ENCODE measurements at places on chromosomes 2 and 18.
A peak's percentile ranks its signal among the peaks of the same experiment; 100 is the strongest.

DNA sequence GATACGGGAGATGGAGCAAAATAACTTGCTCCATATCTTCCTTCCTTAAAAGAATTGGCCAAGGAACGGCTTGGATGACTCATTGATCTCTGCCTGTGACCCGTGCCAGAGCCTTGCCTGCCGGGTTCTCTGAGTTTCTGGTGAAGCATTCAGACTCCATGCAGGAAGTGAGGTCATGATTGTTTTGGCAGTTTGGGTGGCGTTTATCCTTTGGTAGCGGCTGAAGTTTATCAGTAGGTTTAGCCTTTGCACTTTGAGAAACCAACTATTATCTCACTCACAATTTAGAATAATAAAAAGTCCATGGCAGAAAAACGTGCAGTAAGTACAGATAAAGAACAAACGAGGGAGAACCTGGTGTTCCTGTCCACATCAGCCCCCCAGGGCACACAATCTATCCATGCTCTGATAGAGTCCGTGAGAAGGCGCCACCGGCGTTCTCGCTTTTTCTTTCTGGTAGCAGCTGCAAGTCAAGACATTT, 15.0 kb upstream of the CTAGE1 start:
- peak; percentile 58 for DNase-seq

DNA sequence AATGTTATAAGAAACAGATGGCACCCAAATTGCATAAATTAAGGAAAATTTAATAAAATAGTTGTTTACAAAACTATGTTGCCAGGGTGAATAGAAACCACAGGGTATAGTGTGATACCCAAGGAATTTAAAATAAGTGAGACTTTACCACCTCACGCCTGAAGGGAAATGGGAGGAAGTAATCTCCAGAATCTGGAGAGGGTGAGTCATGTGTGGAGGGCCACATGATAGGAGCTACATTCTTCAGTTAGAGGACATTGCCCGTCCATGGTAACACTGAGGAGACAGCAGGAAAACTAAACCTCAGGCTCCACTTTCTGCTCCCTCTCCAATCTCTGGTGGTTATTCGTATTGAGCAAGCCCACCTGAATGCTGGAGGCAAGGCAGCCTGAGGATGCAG, 97.2 kb upstream of the NXPH2 start:
- DNase-seq: no peak

GRCh38 chr18:76434452-76434851, 60.6 kb downstream of the ZNF516 start:
- DNase-seq: no peak

DNA sequence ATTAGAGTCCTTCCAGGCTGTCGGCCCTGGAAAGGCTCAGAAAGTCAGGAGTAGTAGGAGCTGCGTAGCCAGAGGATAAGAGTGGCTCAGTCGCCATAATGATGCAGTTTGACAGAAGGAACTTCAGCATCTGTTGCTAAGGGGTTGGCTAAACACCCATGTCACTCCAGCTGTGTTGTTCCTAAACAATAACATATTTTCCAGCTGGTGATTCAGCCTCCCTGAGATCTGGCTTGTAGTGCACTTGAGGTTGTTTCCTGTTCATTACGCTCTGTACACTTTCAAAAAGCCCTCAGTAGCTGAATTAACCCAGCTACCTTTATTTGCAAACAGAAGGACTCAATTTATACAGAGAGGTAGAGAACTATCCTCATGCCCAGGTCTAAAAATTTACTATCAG, 39.7 kb upstream of the EPAS1 start:
- DNase-seq: no peak

DNA sequence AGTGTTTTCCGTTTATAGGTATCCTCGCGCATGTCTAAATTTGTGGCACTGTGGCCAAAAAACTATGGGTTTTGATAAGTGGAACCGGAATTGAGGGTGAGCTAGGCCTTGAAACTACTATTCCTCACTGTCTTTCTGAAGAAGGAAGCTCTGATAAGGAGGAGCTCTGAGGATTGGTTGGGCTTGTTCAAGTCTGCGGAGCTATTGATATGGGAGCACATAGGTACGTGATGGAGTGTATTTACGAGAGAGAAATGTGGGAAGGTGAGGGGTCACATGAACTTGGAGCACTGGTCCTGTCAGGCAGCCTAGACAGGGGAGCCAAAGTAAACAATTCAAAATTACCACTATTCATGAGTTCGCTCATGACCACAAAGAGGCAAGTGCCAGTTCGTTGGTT, 131.4 kb downstream of the BABAM2 start:
- no peak for DNase-seq

- DNase-seq: no peak
Measured at GRCh38 chr18:28961669-28962228, 784.8 kb upstream of the CDH2 start.

GRCh38 chr2:223997938-223998337, 40.7 kb downstream of the MRPL44 start:
- DNase-seq: no peak

DNA sequence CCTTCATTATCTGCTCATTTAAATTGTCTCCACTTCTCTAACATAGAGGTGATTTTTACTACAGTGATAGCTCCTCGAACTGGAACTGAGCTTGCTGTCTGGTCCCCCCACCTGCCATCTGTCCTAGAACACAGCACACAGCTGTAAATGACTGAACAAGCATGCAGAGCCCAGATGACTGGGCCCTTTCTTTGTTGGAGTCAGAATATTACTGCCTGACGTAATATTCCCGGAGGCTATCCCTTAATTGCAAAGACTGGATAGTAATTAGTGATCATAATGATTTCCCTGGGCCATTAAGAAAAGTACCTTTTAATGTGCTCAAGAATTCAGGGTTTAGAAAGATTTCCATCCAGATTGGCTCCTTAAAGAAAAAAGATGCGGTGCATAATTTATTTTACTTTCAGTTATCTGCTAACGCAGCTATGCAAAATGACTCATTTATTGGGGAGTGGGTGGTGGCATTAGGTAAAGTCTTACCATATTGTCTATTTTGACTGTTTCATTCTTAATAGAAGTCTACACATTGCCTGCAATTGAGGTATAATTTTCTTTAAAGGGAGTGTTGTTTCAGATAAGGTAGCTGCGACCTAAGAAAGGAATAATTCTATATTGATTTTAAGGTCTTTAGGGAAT, 84.4 kb downstream of the MAP4K4 start:
- no peak for DNase-seq

DNA sequence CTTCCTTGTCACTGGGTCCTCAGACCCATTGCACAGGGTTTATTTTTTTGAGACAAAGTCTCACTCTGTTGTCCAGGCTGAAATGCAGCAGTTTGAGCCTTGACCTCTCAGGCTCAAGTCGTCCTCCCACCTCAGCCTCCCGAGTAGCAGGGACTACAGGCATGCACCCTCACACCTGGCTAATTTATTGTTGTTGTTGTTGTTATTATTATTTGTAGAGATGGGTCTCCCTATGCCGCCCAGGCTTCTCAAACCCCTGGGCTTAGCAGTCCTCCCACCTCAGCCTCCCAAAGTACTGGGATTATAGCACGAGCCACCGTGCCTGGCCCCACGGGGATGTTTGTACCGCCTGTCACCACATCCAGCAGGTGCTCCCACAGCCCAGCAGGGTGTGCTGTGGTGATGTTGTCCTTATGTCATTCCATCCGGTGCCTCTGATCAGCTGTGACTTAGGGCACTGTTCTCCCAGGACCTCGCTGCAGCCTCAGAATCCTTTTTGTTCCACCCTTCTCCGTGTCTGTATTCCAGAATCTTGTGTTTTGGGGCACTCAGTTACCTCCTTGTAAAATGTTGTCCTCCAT, 182.3 kb downstream of the INO80D start:
- DNase-seq: peak; percentile 63

GRCh38 chr2:221405521-221405920, 166.6 kb downstream of the EPHA4 start:
- DNase-seq: no peak

- no peak for DNase-seq
Measured at GRCh38 chr2:67489396-67489795, 92.3 kb downstream of the ETAA1 start.

GRCh38 chr2:205892251-205892655, 193.7 kb downstream of the INO80D start:
- no peak for DNase-seq

Measured in left colon (tissue), 2 donors.